SK-N-SH (cell line): ENCODE measurements at places on chromosomes 12 and 14. TPM values are rescaled to one million over a fixed set of nuclear protein-coding genes. Genes with fewer than 3 reads are reported as not detected.

DNA sequence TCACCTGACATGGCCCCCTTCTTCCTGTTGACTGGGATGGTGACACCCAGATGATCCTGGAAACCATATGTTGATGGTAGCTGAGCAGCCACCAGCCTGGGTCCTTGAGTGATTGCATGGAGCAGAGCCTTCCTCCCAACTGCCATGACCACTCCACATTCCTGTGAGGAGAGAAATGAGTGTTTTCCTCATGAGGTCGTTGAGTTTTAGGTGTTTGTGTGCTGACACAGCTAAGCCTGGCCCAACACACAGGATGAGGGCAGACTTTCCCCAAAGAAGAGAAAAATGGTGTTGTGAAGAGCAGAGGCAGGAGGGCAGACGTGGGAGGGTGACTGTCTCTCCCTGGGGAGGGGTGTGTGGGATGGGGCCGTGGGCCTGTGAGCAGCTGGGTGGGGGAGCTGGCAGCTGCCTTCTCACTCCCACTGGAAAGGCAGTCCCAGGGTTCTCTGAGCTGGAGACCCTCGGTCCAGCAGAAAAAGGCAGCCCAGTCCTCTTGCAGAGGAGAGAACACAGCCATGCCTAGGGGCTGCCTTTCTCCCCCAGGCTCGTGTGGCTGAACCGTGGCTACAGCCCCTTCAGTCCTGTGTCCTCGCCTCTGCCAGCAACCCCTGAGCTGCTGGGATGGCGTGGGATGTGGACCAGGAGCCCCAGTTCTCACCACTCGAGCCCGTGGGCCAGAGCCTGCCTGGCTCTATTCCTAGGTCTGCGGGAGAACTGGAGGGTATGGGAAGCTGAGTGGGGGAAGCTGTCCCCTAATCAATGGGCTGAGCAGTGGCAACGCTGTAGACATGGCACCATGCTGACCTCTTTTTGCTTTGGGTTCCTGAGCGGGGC lies 257.0 kb downstream of the ADGRD1 start:
- no peaks in the 10 kb centered on the region for H3K4me1 ChIP-seq
- no peak overlapping the region for H3K27ac ChIP-seq
- DNase-seq, result no peak
- H3K36me3 ChIP-seq, result no peaks in the 10 kb centered on the region
- H3K27me3 ChIP-seq, result no peaks in the 10 kb centered on the region

- H3K4me3 ChIP-seq, result no peak overlapping the region
- no peaks in the 10 kb centered on the region for H3K4me1 ChIP-seq
- H3K36me3 ChIP-seq, result no peaks in the 10 kb centered on the region
Measured at GRCh38 chr14:78005325-78005724, 164.8 kb upstream of the NRXN3 start.

Gene LRRIQ1
- polyA plus RNA-seq, result 0.39 and 0.67 TPM in 2 replicates

DNA sequence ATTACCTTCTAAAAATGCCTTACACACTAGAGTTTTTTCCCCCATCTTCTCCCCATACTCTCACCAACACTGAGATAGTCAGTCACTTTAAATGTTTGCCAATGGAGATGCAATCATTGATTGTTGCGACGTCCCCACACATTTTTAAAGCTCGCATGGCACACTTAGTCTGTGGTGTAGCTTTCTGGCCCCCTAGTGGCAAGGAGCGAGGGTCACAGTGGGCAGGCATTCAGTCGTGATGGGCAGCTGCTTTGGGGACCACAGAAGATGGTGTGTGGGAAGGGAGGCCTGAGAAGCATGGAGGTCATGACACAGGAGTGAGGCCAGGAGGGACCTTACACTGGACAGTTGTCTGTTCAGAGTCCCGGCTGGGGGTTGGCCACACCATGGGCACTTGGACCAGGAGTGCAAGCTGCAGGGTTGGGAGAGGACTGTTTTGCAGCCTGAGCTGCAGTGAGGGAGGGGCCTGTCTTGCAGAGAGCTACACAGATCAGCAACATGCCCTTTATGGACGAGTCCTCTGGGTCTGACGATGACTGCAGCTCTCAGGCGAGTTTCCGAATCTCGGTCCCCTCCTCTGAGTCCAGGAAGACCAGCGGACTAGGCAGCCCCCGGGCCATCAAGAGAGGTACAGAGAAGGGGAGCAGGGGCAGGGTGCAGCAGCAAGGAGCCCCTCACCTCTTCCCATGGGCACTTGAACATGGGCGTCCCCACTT lies 28.6 kb downstream of the PIGH start:
- peak; percentile 85 for DNase-seq
- no peaks in the 10 kb centered on the region for H3K27me3 ChIP-seq
- no peak overlapping the region for H3K4me3 ChIP-seq
- H3K4me1 ChIP-seq, result no peaks in the 10 kb centered on the region; the same call in 1 of the 2 replicates
- no peaks in the 10 kb centered on the region for H3K36me3 ChIP-seq
- no peak overlapping the region for H3K27ac ChIP-seq

- no peak for DNase-seq
- no peaks in the 10 kb centered on the region for H3K36me3 ChIP-seq
- no peaks in the 10 kb centered on the region; the same call in 1 of the 2 replicates for H3K4me1 ChIP-seq
- H3K4me3 ChIP-seq, result no peak overlapping the region
- H3K27me3 ChIP-seq, result no peaks in the 10 kb centered on the region
Measured at GRCh38 chr14:34051966-34052657, 101.2 kb upstream of the EGLN3 start.

GRCh38 chr12:27645671-27646070 lies 50.6 kb upstream of the REP15 start:
- DNase-seq, result peak; percentile 3
- no peak overlapping the region for H3K4me3 ChIP-seq
- H3K27me3 ChIP-seq, result no peaks in the 10 kb centered on the region
- peaks cover 14% of the 10 kb centered on the region; the same call in 1 of the 2 replicates for H3K4me1 ChIP-seq
- H3K36me3 ChIP-seq, result peaks cover 18% of the 10 kb centered on the region
- H3K27ac ChIP-seq, result peak overlapping the region; percentile 82; the same call in 1 of the 2 replicates

DNA sequence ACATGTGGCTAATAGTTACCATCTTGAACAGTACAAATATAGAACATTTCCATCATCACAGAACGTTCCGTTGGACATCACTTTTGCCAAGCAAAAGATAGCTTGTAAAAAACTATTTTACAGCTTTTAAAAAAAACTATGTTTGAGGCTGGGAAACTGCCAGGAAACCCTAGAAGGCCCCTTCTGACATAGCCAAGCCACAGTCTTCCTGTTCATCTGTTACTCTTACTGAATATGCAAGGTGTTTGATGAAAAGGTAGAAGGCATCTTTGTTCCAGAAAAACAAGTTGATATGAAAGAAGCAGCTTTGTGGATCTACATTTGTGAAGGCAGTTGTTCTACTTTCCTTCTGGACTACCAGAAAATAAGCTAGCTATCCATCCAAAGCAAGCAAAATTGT lies 23.6 kb upstream of the WNK1 start:
- no peak overlapping the region for H3K4me3 ChIP-seq
- no peak for DNase-seq
- H3K27ac ChIP-seq, result no peak overlapping the region
- no peaks in the 10 kb centered on the region for H3K36me3 ChIP-seq
- H3K4me1 ChIP-seq, result no peaks in the 10 kb centered on the region

DNA sequence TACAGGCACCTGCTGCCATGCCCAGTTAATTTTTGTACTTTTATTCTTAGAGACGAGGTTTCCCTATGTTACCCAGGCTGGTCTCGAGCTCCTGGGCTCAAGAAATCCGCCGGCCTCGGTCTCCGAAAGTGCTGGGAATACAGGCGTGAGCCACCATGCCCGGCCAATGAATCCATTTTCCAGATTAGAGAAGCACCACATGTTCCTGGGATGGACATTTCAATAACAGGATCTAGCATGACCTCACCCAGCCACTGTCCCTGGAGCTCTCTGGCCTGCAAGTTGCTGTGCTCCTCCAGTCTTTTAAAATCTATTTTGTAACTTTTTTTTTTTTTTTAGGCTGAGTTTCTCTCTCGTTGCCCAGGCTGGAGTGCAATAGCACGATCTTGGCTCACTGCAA lies 2.2 kb downstream of the GPR132 start:
- H3K27ac ChIP-seq, result no peak overlapping the region
- no peaks in the 10 kb centered on the region for H3K36me3 ChIP-seq
- no peak for DNase-seq
- H3K4me1 ChIP-seq, result no peaks in the 10 kb centered on the region; the same call in 1 of the 2 replicates
- H3K4me3 ChIP-seq, result no peak overlapping the region

DNA sequence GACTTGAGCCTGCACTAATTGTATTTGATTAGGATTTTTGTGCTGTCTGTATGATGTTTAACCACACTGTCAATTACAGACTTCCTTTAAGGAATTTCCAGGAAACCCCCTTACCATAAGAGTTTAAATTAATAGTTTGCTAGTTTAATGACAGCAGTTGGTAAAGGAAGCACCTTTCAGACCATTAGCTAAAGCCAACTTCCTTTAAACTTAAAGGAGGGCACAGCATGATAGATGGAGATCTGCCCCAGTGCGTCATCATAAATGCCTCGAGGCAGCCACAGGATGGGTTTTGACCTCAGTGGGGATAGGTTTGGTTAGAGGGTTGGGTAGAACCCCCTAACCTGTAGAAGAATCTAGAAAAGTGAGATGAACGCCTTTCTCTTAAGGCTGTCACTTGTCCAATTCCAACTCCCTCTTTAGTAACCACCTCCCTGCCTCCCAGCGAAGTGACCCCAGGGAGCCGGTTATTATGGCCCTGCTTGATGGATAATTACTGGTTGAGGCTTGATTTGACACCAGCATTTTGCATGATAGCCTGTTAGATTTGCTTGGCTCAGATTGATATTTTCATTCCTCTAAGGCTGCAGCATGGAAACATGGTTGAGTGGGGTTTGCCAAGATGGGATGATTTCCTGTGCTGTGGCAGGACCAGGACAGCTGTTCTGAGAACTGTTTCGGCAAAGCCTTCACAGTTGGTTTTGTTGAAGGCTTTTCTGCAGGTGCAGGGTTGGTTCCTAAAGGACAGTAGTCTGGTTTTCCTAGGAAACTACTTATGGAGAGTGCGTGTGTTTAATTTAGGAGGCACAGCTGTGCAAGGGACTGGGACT lies 62.7 kb downstream of the CHST11 start:
- H3K4me3 ChIP-seq, result no peak overlapping the region
- no peaks in the 10 kb centered on the region for H3K27me3 ChIP-seq
- no peak for DNase-seq
- no peaks in the 10 kb centered on the region for H3K36me3 ChIP-seq
- no peak overlapping the region for H3K27ac ChIP-seq
- no peaks in the 10 kb centered on the region; the same call in 1 of the 2 replicates for H3K4me1 ChIP-seq

DNA sequence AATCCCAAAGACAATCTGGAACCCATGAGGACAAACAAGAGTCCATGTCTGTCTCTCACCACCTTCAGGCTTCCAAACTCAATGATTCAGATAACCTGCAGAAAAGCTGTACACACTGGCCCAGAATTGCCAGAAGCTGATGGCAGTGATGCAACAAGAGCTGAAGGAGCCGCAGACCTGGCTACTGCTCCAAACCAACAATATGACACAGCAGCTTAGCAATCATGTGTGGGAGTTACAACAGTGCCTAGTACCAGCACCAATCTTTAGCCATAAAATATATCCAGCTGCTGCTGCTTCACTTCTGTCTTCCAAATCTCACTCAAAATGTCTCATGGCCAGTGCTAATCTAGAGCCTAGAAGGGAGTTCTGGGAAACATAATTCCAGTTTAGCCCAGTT lies 22.0 kb downstream of the RPS6KA5 start:
- H3K27ac ChIP-seq, result no peak overlapping the region
- no peak overlapping the region for H3K4me3 ChIP-seq
- DNase-seq, result no peak
- no peaks in the 10 kb centered on the region for H3K27me3 ChIP-seq
- no peaks in the 10 kb centered on the region for H3K4me1 ChIP-seq

Gene PMCH
- polyA plus RNA-seq, result not detected in 2 replicates

Gene ANO4
- 9.4 and 14.1 TPM in 2 replicates for polyA plus RNA-seq

Gene GLIPR1L2
- polyA plus RNA-seq, result 0.13 and 0.24 TPM in 2 replicates

- no peaks in the 10 kb centered on the region for H3K27me3 ChIP-seq
- no peak overlapping the region for H3K4me3 ChIP-seq
- H3K4me1 ChIP-seq, result no peaks in the 10 kb centered on the region
- peaks cover 2% of the 10 kb centered on the region for H3K36me3 ChIP-seq
Measured at GRCh38 chr14:92847278-92847677, 53.2 kb downstream of the GOLGA5 start.

GRCh38 chr12:120921637-120922036 lies 17.5 kb upstream of the SPPL3 start:
- H3K36me3 ChIP-seq, result no peaks in the 10 kb centered on the region
- no peak overlapping the region for H3K4me3 ChIP-seq
- H3K27ac ChIP-seq, result no peak overlapping the region
- no peaks in the 10 kb centered on the region for H3K27me3 ChIP-seq
- DNase-seq, result no peak

- no peak overlapping the region for H3K4me3 ChIP-seq
- H3K4me1 ChIP-seq, result no peaks in the 10 kb centered on the region
- no peak overlapping the region for H3K27ac ChIP-seq
- H3K27me3 ChIP-seq, result no peaks in the 10 kb centered on the region
- peak; percentile 24 for DNase-seq
Measured at GRCh38 chr12:30286345-30286926, 409.2 kb downstream of the IPO8 start.

Gene CARMIL3
- 0.32 and 0.43 TPM in 2 replicates for polyA plus RNA-seq

DNA sequence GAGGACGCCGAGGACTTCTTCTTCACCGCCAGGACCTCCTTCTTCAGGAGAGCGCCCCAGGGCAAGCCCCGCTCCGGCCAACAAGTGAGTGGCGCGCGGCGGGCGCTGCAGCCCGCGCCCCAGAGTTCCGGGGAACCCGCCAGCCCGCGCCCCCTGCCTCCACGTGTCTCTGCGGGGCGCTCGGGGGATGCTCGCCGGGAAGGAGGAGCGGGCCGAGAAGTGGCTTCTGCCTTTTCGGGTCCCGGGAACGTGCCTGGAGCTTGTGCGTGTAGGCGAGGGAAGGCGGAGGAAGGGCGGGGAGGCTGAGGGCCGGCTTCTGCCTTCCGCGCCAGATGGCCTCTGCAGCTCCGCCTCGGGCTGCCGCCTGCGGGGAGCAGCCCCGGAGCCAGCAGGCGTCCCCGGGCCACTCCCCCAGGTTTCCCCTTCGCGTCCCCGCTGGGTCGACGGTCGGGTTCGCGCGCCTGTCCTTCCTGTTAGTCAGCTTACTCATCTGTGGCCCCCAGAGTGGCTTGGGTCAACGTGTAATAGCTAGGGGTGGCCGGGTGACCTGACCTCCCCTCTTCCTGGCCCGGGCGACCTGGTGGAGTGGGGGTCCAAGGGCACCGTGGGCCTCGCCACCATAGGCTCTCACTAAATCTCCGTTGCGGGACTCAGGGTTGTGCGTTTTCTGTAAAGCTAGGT lies 505 bp downstream of the RASSF3 start:
- no peaks in the 10 kb centered on the region for H3K27me3 ChIP-seq
- H3K4me1 ChIP-seq, result peaks cover 7% of the 10 kb centered on the region
- H3K4me3 ChIP-seq, result peak overlapping the region; percentile 74
- peak; percentile 82 for DNase-seq

DNA sequence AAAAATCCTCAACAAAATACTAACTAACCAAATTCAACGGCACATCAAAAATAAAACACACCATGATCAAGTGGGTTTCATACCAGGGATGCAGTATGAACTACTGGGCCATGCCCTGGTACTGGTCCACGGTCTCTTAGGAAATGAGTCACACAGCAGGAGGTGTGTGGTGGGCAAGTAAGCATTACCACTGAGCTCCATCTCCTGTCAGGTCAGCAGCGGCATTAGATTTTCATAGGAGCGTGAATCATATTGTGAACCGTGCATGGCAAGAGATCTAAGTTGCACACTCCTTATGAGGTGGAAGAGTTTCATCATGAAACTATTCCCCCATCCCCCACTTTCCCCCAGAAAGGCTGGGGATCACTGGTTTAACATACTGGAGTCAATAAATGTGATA lies 6.7 kb upstream of the LGR5 start:
- no peaks in the 10 kb centered on the region; the same call in 1 of the 2 replicates for H3K4me1 ChIP-seq
- H3K4me3 ChIP-seq, result no peak overlapping the region
- H3K36me3 ChIP-seq, result no peaks in the 10 kb centered on the region
